ENCODE measurements at places on chromosomes 2 and 18.

GRCh38 chr2:132731441-132731840, 61.4 kb upstream of the LYPD1 start:
- DNase-seq: no peak

GRCh38 chr18:50307738-50308470, 20.4 kb upstream of the CXXC1 start:
- DNase-seq: peak; percentile 95

DNA sequence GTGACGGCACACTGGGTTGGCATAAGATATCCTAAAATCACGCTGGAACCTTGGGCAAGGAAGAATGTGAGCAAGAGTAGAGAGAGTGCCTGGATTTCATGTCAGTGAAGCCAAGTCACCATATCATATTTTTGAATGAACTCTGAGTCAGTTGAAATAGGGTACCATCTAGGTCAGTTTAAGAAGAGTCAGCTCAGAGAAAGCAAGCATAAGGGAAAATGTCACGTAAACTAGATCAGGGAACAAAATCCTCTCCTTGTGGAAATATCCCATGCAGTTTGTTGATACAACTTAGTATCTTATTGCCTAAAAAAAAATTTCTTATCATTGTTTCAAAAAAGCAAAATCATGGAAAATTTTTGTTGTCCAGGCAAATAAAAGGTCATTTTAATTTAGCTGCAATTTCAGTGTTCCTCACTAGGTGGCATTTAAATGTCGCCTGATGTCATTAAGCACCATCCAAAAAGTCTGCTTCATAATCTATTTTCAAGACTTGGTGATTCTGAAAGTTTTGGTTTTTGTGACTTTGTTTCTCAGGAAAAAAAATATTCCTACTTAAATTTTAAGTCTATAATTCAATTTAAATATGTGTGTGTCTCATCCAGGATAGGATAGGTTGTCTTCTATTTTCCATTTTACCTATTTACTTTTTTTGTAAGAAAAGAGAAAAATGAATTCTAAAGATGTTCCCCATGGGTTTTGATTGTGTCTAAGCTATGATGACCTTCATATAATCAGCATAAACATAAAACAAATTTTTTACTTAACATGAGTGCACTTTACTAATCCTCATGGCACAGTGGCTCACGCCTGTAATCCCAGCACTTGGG, 19.6 kb downstream of the RSAD2 start:
- peak; percentile 66 for DNase-seq

DNA sequence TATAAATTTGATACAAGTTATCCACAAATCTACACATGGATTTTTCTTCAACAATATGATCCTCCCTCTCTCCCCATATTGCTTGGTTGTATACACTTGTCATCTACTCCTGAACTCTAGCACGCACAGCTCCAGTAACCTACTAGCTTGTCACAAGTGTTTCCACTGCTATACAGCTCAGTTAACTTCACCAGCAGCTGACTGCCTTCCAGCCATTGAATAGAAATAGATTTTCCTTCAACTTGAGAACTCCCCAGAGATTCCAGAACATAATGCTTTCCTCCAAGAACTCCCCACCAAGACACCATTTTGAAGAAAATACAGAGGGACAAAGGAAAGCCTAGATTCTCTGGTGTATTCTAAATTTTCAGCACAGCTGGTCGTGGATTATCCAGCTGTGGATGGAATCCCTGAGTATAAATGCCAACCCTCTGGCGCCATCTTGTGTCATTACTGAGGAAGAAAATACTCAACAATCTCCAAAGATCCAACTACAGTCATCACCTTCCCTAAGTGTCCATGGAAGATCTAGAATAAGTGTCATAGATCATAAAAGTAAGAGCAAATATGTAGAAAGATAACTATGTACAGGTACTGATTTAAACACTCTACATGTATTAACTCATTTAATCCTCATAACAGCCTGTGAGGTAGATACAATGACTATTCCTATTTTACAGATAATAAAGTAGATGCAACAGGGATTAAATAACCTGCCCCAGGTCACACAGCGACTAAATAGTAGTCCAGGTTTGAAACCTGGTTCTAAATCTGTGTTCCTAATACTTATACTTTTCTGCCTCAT, 156.7 kb downstream of the ARHGAP28 start:
- DNase-seq: peak; percentile 71

- DNase-seq: no peak
These were observed 73.9 kb downstream of the SLC39A10 start for GRCh38 chr2:195730912-195731311.

- DNase-seq: no peak
These were observed 231.6 kb upstream of the SMAD2 start for GRCh38 chr18:48161911-48162698.

DNA sequence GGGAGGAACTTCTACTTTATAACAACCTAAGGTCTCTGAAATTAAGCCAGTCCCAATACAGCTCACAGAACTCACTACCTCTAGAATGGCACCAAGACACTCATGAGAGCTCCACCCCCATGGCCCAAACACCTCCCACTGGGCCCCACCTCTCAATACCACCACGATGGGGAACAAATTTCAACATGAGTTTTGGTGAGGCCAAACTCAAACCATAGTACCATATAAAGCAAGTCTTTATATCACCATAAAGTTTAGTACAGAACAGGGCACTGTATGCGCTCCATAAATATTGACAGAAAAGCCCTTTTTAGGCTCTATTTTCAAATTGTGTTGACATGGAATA, 3.3 kb downstream of the AFG3L2 start:
- no peak for DNase-seq

- DNase-seq: peak; percentile 7
These were observed 111.4 kb upstream of the PGAP1 start for GRCh38 chr2:197037863-197038398.

DNA sequence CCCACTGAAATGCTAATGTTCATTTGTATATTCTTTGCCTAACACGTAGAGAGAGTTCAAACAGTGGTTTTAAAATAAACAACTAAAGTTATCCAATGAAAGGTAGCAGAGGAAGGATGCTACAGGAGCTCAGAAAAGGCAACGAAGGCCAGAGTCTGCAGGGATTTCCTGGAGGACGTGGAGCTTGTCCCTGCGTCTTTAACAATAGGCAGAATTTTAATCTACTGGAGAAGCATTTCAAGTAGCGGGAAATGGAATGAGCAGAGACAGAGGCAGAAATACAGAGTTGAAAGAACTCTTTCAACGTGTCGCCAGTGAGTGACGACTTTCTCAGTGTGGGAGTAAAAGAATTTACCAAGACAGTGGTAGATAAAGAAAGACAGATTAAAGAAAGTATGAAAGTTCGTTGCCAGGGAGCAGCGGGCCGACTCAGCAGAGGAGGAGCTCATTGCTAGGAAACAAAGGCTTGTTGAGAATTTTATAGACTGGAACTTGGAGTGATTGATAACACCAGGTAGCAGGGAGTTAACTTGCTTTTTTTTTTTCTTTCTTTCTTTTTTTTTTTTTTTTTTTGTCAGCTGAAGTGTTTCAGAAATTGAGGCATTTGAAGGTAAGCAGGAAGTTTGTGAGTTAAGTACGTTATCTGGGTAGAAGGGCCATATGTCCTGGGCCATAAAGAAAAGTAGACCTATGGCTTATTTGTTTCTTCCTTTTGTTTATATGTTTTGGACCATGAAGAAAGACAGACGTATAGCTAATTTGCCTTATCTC, 625 bp upstream of the NBAS start:
- peak; percentile 71 for DNase-seq

DNA sequence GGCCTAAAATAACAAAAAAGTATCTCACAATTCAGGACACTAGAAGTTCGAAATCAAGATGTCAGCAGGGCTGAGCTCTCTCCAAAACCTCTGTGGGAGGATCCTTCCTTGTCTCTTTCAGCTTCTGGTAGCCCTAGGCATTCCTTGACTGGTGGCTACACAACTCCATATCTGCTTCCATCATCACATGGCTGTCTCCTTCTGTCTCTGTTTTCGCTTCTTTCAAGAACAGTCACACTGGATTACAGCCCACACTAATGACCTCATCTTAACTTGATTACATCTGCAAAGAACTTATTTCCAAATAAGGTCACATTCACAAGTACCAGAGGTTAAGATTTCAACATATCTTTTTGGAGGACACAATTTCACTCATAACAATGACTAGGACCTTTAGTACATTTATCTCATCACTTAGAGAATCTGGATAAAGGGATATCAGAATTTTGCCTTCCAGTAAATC, 275.2 kb downstream of the IRS1 start:
- peak; percentile 94 for DNase-seq

- peak; percentile 82 for DNase-seq
These were observed 47.3 kb upstream of the SERPINE2 start for GRCh38 chr2:224086226-224086914.

DNA sequence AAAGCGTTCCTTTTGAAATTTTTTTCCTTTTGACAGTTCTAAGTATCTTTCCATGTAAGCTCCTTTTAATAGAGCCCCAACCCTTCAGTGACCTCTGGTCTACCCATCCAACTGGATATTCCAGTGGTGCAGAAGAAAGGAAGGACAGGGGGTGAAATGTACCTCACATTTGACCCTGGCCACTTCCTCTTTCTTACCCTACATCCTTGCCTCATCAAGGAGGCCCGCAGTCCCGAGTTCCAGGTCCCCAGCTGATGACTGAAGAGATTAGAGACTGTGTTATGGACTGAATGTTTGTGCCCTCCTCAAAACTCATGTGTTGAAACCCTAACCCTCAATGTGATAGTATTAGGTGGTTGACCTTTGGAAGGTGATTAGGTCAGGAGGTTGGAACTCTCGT, 158.1 kb downstream of the RBM43 start:
- DNase-seq: no peak

GRCh38 chr2:210035679-210036078, 33.2 kb downstream of the RPE start:
- DNase-seq: no peak

GRCh38 chr2:28730641-28731146, 20.9 kb upstream of the PPP1CB start:
- no peak for DNase-seq

- no peak for DNase-seq
These were observed 213.5 kb upstream of the RND3 start for GRCh38 chr2:150700666-150701580.

DNA sequence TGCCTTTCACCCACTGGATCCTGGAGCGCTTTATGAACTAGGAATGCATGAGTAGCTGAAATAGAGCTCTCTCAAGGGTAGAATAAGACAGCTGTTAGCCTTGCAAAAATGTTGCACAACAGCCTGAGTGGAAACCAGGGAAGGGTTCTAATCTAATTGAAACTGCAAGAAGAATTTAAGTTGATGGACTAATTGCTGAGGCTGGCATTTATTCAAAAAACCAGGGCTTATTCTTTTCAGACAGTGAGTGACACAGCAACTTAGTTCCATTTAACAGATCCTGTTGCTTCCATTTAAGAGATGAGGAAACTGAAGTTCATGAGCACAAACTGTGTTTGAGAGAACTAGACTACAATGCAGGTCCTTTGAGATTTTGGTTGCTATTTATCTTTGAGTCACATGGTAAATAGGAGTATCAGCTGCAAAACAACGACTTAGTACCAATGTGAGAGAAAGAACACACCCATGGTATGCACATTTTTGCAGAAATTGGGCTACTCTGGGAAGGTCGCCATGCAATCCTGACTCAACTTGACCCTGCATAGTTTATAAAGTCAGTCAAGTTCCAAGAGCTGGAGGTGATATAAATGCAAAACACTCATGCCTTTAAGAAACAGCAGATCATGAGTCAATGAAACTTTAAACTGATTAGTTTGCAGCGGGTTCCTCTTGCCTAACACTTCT, 76.4 kb upstream of the PARD3B start:
- peak; percentile 57 for DNase-seq

GRCh38 chr18:47604021-47604420, 326.4 kb downstream of the SMAD2 start:
- DNase-seq: no peak

DNA sequence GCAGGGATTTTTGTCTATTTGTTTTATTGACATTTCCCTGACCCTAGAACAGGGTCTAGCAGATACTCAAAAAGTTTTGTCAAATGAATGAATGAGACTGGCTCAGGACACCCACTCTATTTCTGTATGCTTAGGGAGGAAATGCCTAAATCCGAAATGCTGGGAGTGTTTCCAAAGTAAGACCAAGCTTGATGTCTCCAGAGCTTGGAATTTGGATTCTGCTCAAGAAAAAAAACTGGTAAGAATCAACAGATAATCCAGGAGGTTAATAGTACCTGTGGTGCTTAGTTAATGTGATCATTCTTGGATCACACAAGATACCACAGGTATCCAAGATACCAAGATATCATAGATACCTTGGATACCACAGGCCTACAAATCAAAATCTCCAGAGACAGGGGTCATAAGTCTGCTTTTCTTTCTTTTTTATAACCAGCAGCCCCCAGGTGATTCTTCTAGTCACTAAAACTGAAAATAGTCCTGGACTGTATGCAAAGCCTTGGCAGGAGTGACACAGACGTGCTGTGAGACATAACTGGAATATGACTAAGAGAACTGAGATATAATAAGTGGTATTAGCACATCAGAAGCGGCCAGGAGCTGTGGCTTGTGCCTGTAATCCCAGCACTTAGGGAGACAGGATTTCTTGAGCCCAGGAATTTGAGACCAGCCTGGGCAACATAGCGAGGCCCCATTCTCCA, 39.9 kb upstream of the SP3 start:
- peak; percentile 82 for DNase-seq

- peak; percentile 35 for DNase-seq
These were observed 156.6 kb upstream of the ETAA1 start for GRCh38 chr2:67240507-67240906.

DNA sequence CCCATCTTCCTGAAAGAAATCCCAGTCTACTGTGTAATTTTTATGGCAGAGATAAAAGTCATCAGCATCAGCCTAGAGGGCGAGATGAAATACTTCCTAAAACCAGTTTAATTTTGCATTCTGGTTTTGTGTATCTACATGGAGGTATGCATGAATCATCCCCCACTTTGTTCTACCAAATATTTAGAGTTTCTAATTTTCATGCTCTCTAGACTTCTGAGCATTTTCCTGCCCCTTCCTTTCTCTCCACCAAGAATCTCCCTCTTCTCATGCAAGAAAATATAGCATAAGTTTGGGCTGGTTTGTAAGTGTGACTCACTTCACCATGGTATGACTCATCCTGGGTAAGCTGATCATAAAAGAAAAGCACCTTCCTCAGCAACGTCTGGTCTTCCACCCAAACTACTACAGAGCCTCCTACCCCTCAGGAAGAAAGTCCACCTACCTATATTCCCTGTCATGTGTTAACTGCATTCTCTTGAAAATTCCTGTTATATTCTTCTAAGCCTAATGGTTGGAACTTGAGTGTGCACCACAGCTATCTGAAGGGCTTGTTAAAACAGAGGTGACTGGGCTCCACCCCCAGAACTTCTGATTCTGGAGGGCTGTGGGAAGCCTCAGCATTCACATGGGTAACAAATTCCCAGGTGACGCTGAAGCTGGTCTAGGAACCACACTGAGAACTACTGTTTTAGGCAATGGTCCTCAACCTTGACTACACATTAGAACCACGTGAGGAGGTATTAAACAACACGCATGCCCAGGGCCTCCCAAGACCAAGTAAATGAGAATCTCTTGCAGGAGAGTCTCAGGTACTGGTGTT, 37.4 kb upstream of the RAPGEF4 start:
- peak; percentile 61 for DNase-seq

DNA sequence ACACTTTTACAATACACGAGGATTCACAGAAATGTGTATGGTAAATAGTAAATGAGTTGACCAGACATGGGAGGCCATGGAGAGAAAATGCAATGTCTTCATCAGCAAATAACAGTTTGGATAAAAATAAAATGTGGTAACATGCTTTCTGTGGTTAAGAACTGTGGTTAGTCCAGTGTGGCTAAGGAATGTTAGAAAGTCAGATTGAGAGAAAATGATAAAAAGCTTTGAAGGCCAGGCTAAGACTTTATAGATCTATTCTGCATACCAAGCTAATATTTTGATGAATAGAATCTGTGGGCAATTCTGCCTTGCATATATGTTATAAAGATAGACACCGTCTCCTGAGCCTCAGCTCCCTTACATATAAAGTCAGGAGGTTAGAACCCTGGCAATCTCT, 215.9 kb downstream of the SOX11 start:
- no peak for DNase-seq

All from fibroblast of pulmonary artery (primary cell).